ENCODE measurements at places on chromosomes 5 and 9.

- H3K4me1 ChIP-seq = no peaks in the 10 kb centered on the region
- no peak for DNase-seq
- peaks cover 9% of the 10 kb centered on the region for H3K27me3 ChIP-seq
- no peaks in the 10 kb centered on the region for H3K36me3 ChIP-seq
- H3K27ac ChIP-seq = no peak overlapping the region
- no peak overlapping the region for H3K4me3 ChIP-seq
Observed at GRCh38 chr9:38154501-38155421, 85.7 kb upstream of the SHB start.

DNA sequence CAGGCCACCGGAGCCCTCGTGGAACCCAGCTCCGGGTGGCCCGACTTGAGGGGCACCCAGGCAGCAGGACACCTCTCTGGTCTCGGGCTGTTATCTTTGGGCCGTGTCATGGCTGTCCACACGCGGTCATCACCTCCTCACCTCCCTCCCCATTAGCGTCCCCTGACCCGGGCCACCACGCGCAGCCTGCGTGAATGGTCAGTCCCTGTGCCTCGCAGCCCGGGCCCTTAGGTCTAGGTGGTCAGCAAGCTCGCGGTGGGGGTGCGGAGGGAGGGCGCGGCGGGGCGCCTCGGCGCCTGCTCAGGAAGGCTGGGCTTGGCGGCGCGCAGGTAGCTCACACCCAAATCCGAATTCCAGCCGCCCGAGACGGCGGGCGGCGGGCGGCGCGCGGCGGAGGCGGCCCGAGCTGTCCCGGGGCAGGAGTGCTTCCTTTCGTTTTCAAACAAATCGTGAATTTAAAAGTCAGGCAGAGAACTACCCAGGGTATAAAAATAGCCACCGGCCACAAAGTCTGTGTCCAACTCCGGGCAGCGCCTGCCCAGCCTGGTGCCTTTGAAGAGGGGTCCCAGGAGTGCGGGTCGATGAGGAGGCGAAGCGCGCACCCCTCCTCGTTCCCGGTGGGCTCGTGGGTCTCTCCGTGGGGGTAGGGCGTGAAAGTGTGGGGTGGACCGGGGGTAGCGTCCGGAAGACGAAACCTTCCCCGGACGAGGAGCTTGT is 1.0 kb upstream of the RXRA start:
- peak overlapping the region; percentile 83 for H3K27ac ChIP-seq
- no peaks in the 10 kb centered on the region for H3K36me3 ChIP-seq
- peak overlapping the region; percentile 73 for H3K4me3 ChIP-seq
- peak; percentile 49 for DNase-seq
- peaks cover 24% of the 10 kb centered on the region for H3K4me1 ChIP-seq

DNA sequence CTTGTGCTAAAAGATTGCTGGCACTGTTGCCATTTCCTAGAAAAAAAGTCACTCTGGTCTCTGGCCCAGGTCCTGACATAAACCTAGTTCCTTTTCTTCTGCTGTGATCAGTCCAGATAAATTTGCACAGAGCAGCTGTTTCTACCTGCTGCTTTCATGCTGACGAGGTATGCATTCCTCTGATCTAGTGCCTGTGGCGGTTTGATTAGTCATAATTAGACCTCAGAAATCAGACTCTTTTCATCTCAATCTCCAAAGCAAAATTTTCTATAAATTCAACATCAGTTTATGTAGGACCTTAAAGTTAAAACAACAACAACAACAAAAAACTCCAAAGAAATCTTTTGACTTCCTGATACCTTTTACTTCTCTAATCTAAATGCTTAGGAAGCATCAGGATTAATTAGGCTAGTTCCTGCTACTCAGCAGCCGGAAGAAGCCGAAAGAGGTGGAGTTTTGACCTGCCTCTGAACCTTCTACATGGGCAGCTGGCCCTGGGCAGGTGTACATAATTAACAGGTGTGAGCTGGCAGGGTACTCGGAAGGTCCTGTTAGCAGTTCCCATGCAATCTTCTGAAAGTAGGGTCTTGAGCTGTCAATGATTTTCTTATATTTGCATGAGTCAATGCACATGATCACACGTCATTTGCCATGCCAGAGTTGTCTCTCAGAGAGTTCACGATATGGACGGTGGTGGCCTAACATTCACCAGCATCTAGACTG is 83.3 kb upstream of the CCDC112 start:
- no peak overlapping the region for H3K27ac ChIP-seq
- H3K4me1 ChIP-seq = peaks cover 13% of the 10 kb centered on the region
- DNase-seq = peak; percentile 64
- no peaks in the 10 kb centered on the region for H3K36me3 ChIP-seq
- no peaks in the 10 kb centered on the region for H3K27me3 ChIP-seq

- no peaks in the 10 kb centered on the region for H3K36me3 ChIP-seq
- H3K27me3 ChIP-seq = no peaks in the 10 kb centered on the region
- H3K4me1 ChIP-seq = peaks cover 2% of the 10 kb centered on the region
- no peak overlapping the region for H3K4me3 ChIP-seq
- no peak for DNase-seq
Observed at GRCh38 chr5:107979900-107980299, 309.2 kb upstream of the EFNA5 start.

- H3K36me3 ChIP-seq = no peaks in the 10 kb centered on the region
- H3K4me1 ChIP-seq = no peaks in the 10 kb centered on the region
- H3K27me3 ChIP-seq = peaks cover 38% of the 10 kb centered on the region
Observed at GRCh38 chr9:97941323-97941722, 3.4 kb upstream of the HEMGN start.

GRCh38 chr9:116430849-116431248 is 256.3 kb upstream of the TRIM32 start:
- no peaks in the 10 kb centered on the region for H3K36me3 ChIP-seq
- H3K27ac ChIP-seq = no peak overlapping the region
- no peaks in the 10 kb centered on the region for H3K4me1 ChIP-seq
- no peaks in the 10 kb centered on the region for H3K27me3 ChIP-seq
- no peak for DNase-seq
- H3K4me3 ChIP-seq = no peak overlapping the region

- H3K27me3 ChIP-seq = no peaks in the 10 kb centered on the region
- H3K4me3 ChIP-seq = no peak overlapping the region
- H3K36me3 ChIP-seq = no peaks in the 10 kb centered on the region
- peaks cover 6% of the 10 kb centered on the region for H3K4me1 ChIP-seq
- no peak for DNase-seq
Observed at GRCh38 chr5:68533571-68534084, 318.1 kb downstream of the PIK3R1 start.

- no peak overlapping the region for H3K27ac ChIP-seq
- DNase-seq = peak; percentile 74
- no peak overlapping the region for H3K4me3 ChIP-seq
- H3K36me3 ChIP-seq = no peaks in the 10 kb centered on the region
Observed at GRCh38 chr5:90264689-90265544, 144.6 kb downstream of the CETN3 start.

DNA sequence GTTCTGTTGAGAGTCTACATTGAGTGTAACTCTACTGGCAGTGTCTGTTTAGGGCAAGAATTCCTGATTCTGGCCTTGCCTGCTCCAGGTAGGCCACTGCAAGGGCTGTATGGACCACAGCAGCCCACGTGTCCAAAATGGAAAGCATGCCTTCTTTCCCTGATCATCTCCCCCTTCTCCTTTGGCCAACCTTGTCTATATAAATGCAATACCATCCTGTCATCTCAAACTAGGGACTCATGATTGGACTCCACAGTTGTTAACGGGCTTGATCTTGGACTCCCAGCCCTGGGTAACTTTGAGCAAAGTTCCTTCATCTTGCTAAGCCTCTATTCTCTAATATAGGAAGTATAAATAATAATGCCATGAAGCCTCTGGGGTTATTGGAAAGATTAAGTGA is 533.6 kb downstream of the BNC2 start:
- H3K4me3 ChIP-seq = no peak overlapping the region
- peaks cover 16% of the 10 kb centered on the region for H3K4me1 ChIP-seq
- DNase-seq = no peak
- H3K36me3 ChIP-seq = no peaks in the 10 kb centered on the region
- H3K27ac ChIP-seq = peak overlapping the region; percentile 59
- no peaks in the 10 kb centered on the region for H3K27me3 ChIP-seq

DNA sequence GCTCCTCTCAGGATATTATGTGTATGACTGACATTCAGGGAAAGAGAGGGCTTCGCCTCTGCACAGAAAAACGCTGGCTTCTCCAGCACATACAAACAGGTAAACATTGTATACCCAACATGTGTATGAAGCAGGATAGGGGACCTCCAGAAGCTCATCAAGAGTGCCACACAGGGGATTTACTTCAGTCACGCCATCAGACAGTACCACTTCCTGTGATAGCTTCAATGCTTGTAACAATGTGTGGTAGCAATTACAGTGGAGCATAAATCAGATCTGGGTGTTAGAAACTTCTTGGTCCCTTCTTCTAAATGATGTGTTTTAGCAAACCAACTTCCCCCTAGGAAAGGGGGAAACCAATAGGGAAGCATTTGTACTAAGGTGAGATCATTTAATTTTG is 160.8 kb downstream of the TSSK1B start:
- no peak for DNase-seq
- no peaks in the 10 kb centered on the region for H3K27me3 ChIP-seq
- no peak overlapping the region for H3K4me3 ChIP-seq
- no peak overlapping the region for H3K27ac ChIP-seq

GRCh38 chr5:160317434-160317833 is 5.1 kb upstream of the CCNJL start:
- H3K27me3 ChIP-seq = peaks cover 4% of the 10 kb centered on the region
- H3K36me3 ChIP-seq = no peaks in the 10 kb centered on the region
- no peaks in the 10 kb centered on the region for H3K4me1 ChIP-seq
- H3K27ac ChIP-seq = no peak overlapping the region
